ENCODE measurements at places on chromosomes 11 and 22.

DNA sequence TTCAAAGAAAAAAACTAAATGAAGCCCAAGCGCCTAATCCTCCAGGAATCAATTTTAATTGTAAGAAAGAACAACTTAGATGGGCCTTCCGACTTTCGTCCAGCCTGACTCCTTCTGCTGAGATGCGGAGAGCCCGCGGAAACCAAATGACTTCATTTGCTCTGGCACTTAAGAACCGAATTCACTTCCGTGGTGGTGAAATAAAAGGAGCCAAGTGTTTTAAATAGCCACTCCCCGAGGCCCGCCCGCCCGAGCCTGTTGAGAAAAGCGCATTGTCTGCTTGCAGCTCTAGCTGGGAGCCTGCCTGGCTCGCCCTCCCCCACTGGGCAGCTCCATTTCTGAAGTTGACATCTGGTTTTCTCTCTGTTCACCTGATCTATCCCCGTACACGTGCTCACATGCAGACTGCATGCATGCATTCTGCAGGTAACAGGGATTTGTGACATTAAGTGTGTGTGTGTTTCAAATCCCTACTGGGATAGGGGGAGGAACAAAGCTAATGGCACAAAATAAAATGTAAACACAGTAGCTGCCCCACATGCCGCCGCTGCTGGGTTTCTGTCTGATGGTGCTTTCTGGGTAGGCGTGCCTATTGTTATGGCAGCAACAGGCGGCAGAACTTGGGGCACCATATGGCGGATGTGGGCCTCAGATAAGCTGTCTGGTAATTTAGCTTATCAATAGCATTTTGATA is 6.2 kb downstream of the TEAD1 start:
- DNase-seq: no peak

DNA sequence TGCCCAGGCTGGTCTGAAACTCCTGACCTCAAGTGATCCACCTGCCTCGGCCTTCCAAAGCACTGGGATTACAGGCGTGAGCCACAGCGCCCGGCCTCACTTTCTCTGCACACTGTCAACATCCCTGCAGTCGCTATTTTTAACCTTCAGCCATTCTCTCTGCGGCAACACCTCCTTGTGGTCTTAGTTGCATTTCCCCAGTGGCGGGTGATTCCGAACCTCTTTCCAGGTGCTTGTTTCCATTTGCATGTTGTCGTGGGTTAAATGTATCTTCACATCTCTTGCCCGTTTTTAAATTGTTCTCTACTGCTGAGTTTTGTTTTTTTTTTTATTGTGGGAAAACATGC is 2.2 kb upstream of the SCT start:
- DNase-seq: no peak

GRCh38 chr11:82732734-82733443 is 775 bp downstream of the FAM181B start:
- no peak for DNase-seq

GRCh38 chr11:14342906-14343305 is 16.1 kb downstream of the RRAS2 start:
- DNase-seq: no peak

- DNase-seq: no peak
These were observed 11.8 kb downstream of the PRDM11 start for GRCh38 chr11:45158210-45158731.

- no peak for DNase-seq
These were observed 155.3 kb upstream of the RASSF10 start for GRCh38 chr11:12853652-12854296.
